ENCODE measurements at places on chromosomes 13 and 19.

GRCh38 chr19:17337675-17338432, 501 bp downstream of the GTPBP3 start:
- DNase-seq, result peak; percentile 71

- DNase-seq, result no peak
These were observed 450.6 kb downstream of the LMO7 start for GRCh38 chr13:76086729-76087128.

DNA sequence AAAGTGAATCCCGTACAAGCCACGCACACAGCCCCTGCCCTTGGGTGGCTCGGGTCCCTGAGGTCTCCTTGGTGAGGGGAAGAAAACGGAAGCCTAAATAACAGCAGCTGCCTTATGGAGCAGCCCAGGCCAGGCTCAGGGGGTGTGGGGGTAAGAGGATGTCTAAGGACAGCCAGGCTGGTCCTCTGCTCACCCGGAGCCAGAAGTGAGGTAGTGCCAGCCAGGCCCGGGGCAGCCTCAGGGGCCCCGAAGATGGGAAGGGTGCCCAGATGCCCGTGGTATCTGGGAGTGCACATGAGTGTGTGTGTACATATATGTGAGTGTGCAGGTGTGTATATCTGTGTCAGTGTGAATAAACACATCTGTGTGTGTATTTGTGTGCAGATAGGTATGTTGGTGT, 38.4 kb upstream of the PEPD start:
- no peak for DNase-seq

- no peak for DNase-seq
These were observed 2.0 kb upstream of the ZDHHC20 start for GRCh38 chr13:21461131-21461530.

- DNase-seq, result peak; percentile 19
These were observed 6.0 kb upstream of the KATNAL1 start for GRCh38 chr13:30313311-30313710.

- peak; percentile 69 for DNase-seq
These were observed 29.8 kb downstream of the CERS1 start for GRCh38 chr19:18865973-18866799.

Measured in GM12865 (cell line).